Effector memory CD8-positive, alpha-beta T cell (primary cell): ENCODE measurements at places on chromosomes 5 and 9.

DNA sequence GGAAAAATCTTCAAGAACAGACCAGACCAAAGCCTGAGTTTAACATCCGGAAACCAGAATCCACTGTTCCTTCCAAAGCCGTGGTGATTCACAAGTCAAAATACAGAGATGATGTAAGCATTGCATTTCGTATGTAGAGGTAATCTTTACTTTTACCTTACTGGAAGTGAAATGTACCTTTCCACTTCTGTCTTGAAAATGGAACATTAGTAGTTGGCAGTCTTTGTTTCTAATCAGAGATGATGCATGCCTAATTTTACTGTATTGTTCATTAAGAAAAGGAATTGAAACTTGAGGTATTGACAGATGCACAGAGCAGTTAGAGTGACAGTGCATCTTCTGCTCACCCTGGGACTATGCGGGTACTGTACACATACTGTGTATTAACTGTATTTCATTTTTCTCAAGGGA is 34.6 kb downstream of the HABP4 start:
- H3K36me3 ChIP-seq: peaks cover 31% of the 10 kb centered on the region
- H3K4me3 ChIP-seq: no peak overlapping the region
- no peak overlapping the region for H3K27ac ChIP-seq
- H3K27me3 ChIP-seq: no peaks in the 10 kb centered on the region

- DNase-seq: no peak
- H3K36me3 ChIP-seq: peaks cover 4% of the 10 kb centered on the region
- no peaks in the 10 kb centered on the region for H3K27me3 ChIP-seq
- peak overlapping the region; percentile 62 for H3K27ac ChIP-seq
- peak overlapping the region; percentile 11 for H3K4me3 ChIP-seq
These were observed 7.5 kb upstream of the FAM120AOS start for GRCh38 chr9:93460689-93461413.

- DNase-seq: no peak
- no peaks in the 10 kb centered on the region for H3K36me3 ChIP-seq
- H3K27ac ChIP-seq: no peak overlapping the region
- no peak overlapping the region for H3K4me3 ChIP-seq
- no peaks in the 10 kb centered on the region for H3K4me1 ChIP-seq
- H3K27me3 ChIP-seq: peaks cover 11% of the 10 kb centered on the region
These were observed 135.0 kb upstream of the DAP start for GRCh38 chr5:10896016-10896415.

- no peaks in the 10 kb centered on the region for H3K27me3 ChIP-seq
- DNase-seq: no peak
- H3K4me3 ChIP-seq: no peak overlapping the region
- H3K4me1 ChIP-seq: no peaks in the 10 kb centered on the region
- no peaks in the 10 kb centered on the region for H3K36me3 ChIP-seq
- no peak overlapping the region for H3K27ac ChIP-seq
These were observed 153.4 kb upstream of the MPDZ start for GRCh38 chr9:13432904-13433303.

GRCh38 chr9:4404156-4404555 is 86.1 kb upstream of the SLC1A1 start:
- no peak overlapping the region for H3K4me3 ChIP-seq
- DNase-seq: no peak

DNA sequence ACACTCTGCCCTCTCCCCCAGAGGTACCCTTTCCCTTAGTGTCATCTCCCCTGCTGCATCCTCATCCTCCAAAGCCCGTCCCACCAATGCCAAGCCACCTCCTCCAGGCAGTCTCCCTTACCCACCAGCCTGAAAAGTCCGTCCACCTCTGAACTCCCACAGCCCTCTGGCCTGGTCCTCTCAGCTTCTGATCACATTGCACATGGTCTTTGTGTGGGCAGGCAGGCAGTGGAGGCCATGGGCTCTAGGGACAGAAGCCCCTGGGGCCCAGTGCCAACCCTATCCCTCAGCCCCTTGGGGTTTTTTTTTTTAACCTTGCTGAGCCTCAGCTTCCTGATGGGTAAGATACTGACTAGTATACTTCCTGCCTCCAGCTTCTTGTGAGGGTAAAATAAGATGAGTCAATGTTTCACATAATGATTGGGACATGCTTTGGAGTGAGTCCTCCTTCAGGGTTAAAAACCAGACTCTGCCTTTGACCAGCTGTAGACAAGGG is 19.4 kb downstream of the CSF1R start:
- H3K27me3 ChIP-seq: peaks cover 51% of the 10 kb centered on the region
- DNase-seq: no peak
- H3K4me1 ChIP-seq: peaks cover 7% of the 10 kb centered on the region
- peak overlapping the region; percentile 7 for H3K27ac ChIP-seq
- no peak overlapping the region for H3K4me3 ChIP-seq

DNA sequence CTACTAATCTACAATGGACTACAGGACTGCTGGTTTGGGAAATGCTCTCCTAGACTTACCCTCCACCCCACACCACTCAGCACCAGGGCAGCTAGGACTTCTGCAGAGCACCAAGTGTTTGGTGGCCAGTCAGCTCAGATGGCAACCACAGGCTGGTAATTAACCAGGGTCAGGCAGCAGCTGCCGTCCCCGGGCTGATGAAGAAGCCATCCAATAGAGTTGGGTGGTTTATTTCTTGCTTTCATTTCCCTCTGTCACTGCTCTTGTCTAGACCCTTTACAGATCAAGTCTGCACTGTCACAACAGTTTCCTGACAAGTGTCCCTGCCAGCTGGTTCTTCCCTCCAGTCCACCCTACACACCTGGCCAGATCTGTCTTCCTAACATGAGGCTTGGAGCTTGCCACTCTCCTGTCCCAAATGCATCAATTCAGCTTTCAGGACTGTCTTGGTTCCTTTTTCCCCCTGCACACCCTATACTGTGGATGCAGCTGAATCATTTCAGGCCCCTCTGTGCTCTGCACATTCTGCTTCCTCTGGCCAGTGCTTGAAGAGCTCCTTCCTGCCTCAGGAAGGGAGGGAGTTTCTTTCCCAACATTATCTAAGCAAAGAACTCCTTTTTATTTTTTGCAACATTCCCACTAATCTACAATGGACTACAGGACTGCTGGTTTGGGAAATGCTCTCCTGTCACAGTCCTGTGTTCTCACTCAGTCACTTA is 30.2 kb upstream of the HSPA9 start:
- H3K27me3 ChIP-seq: peaks cover 42% of the 10 kb centered on the region
- no peak for DNase-seq
- no peaks in the 10 kb centered on the region for H3K4me1 ChIP-seq
- H3K36me3 ChIP-seq: no peaks in the 10 kb centered on the region
- no peak overlapping the region for H3K4me3 ChIP-seq

DNA sequence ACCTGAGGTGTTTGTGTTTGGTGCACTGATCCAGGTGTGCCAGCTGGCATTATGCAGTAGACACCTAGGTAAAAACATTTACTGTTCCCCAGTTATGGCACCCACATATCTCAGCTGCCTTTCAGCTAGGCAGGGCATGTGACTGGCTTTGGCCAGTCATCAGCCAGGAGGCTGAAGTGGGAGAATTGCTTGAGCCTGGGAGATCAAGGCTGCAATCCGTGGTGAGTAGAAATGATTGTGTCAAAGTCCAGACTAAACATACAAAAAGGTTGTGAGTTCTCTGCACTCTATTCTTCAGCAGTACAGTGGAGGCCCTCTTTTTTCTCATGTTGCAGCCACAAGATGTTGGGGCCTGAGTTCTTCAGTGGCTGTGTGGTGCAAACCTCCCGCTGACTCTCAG is 3.2 kb upstream of the FBLL1 start:
- no peak for DNase-seq
- peaks cover 24% of the 10 kb centered on the region for H3K27me3 ChIP-seq
- no peak overlapping the region for H3K4me3 ChIP-seq
- peaks cover 8% of the 10 kb centered on the region for H3K36me3 ChIP-seq
- no peak overlapping the region for H3K27ac ChIP-seq
- H3K4me1 ChIP-seq: no peaks in the 10 kb centered on the region

- DNase-seq: no peak
- H3K36me3 ChIP-seq: no peaks in the 10 kb centered on the region
- no peaks in the 10 kb centered on the region for H3K27me3 ChIP-seq
- H3K27ac ChIP-seq: no peak overlapping the region
These were observed 147.0 kb downstream of the DCP2 start for GRCh38 chr5:113123618-113124017.

GRCh38 chr9:116331241-116331640 is 177.7 kb downstream of the PAPPA start:
- H3K4me1 ChIP-seq: no peaks in the 10 kb centered on the region

GRCh38 chr5:143284521-143284920 is 119.0 kb downstream of the NR3C1 start:
- no peak for DNase-seq
- no peak overlapping the region for H3K27ac ChIP-seq
- no peak overlapping the region for H3K4me3 ChIP-seq
- peaks cover 3% of the 10 kb centered on the region for H3K4me1 ChIP-seq

- H3K27ac ChIP-seq: no peak overlapping the region
- peaks cover 3% of the 10 kb centered on the region for H3K4me1 ChIP-seq
- no peaks in the 10 kb centered on the region for H3K27me3 ChIP-seq
- DNase-seq: no peak
- H3K36me3 ChIP-seq: no peaks in the 10 kb centered on the region
These were observed 232.3 kb upstream of the ANKH start for GRCh38 chr5:15103864-15104263.

- DNase-seq: peak; percentile 25
- peaks cover 24% of the 10 kb centered on the region for H3K36me3 ChIP-seq
- H3K4me3 ChIP-seq: peak overlapping the region; percentile 56
- H3K27ac ChIP-seq: peak overlapping the region; percentile 98
- peaks cover 73% of the 10 kb centered on the region for H3K4me1 ChIP-seq
- no peaks in the 10 kb centered on the region for H3K27me3 ChIP-seq
These were observed 31.5 kb downstream of the RAPGEF1 start for GRCh38 chr9:131708226-131709002.

DNA sequence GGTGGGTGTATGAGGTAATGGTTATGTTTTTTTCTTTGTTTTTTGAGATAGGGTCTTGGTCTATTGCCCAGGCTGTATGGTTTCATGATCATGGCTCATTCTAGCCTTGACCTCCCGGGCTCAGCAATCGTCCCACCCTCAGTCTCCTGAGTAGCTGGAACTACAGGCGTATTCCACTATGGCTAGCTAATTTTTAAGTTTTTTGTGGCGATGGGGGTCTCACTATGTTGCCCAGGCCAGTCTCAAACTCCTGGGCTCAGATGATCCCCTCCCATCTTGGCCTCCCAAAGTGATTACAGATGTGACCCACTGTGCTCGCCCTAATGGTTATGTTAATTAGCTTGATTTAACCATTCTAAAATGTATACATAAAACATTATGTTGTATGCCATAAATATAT is 5.6 kb downstream of the CNTLN start:
- H3K4me1 ChIP-seq: no peaks in the 10 kb centered on the region
- no peaks in the 10 kb centered on the region for H3K27me3 ChIP-seq
- H3K36me3 ChIP-seq: no peaks in the 10 kb centered on the region

GRCh38 chr9:137748741-137749140 is 128.8 kb upstream of the CACNA1B start:
- H3K27me3 ChIP-seq: no peaks in the 10 kb centered on the region
- H3K27ac ChIP-seq: peak overlapping the region; percentile 51
- H3K36me3 ChIP-seq: peaks cover 54% of the 10 kb centered on the region

DNA sequence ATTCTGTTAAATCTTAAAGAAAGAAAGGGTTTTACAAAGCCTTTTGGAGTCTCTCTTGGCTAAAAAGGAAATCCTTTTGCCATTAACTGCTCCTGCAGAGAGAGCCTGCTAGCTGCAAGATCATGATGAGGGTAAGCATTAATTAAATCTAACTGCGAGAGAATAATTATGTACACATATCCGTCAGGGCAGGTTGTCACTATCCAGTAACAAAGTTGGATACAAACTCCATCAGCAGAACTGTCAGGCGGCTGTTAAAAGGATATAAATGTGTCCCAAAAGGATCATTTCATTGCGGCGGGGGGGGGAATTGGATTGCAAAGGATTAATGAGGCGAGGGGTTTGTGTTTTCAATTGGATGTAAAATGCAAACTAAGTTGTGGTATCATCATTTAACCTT is 289.3 kb downstream of the ASTN2 start:
- H3K27me3 ChIP-seq: no peaks in the 10 kb centered on the region
- no peak for DNase-seq
- no peaks in the 10 kb centered on the region for H3K36me3 ChIP-seq
- no peaks in the 10 kb centered on the region for H3K4me1 ChIP-seq
- no peak overlapping the region for H3K27ac ChIP-seq

DNA sequence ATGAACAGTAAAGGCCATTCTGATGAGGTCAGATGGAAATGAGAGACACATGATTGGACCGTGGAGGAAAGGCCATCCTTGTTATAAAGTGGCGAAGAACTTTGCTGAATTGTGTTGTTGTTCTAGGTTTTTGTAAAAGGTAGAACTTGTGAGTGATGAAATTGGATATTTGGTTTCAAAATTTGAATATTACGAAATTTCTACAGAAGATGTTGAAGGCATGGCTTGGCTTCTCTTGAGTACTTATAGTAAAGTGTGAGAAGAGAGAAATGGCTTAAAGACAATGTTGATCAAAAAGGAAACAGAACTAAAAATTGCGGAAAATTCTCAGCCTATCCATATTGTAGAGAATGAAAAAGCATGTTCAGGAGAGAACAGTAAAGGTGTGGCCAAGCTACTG is 166.6 kb upstream of the S1PR3 start:
- no peak overlapping the region for H3K27ac ChIP-seq
- H3K27me3 ChIP-seq: peaks cover 55% of the 10 kb centered on the region
- H3K4me1 ChIP-seq: no peaks in the 10 kb centered on the region
- no peaks in the 10 kb centered on the region for H3K36me3 ChIP-seq
- no peak overlapping the region for H3K4me3 ChIP-seq

DNA sequence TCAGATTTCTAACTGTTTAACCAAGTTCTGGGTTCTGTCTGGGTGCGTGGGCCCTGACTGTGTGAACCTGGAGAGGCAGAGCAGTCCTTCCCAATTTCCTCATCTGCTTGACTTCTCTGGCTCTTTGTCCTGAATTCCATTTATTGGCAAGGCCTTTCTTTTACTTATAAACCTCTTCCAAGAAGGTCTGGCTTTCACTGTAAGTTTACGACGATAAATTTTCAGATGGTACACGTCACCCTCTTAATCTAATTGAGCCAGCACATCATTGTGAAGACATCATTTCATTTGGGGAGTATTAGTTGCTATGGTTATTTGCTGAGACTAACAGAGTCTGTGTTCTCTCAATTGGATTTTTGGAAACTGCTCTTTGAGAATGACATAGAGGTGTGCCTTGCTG is 92.4 kb downstream of the ARHGAP26 start:
- H3K27me3 ChIP-seq: no peaks in the 10 kb centered on the region
- no peak overlapping the region for H3K4me3 ChIP-seq
- no peaks in the 10 kb centered on the region for H3K36me3 ChIP-seq
- no peak for DNase-seq
- H3K27ac ChIP-seq: peak overlapping the region; percentile 74

GRCh38 chr5:97547430-97547829 is 364.4 kb upstream of the RIOK2 start:
- no peak overlapping the region for H3K27ac ChIP-seq
- no peaks in the 10 kb centered on the region for H3K27me3 ChIP-seq
- H3K4me3 ChIP-seq: no peak overlapping the region

DNA sequence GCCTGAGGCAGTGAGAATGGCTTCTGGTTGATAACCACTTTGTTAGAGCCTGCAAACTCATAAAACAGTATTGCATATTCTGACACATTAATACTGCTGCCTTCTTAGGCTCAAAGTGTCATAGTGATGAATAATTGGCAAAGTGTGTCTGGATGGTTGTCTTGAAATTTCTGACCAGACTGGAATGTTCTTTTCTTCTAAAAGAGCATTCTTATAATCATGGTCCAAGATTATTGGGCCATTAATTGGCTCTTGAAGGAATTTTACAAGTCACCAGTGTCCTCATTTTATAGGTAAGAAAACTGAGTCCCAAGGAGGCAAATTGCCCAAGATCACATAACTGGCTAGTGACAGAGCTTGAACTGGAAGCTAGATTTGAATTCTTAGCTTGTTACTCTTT is 111.7 kb downstream of the PCSK1 start:
- H3K36me3 ChIP-seq: no peaks in the 10 kb centered on the region
- peaks cover 6% of the 10 kb centered on the region for H3K27me3 ChIP-seq
- H3K4me3 ChIP-seq: no peak overlapping the region
- DNase-seq: no peak
